ENCODE measurements at places on chromosomes 13 and 19.

DNA sequence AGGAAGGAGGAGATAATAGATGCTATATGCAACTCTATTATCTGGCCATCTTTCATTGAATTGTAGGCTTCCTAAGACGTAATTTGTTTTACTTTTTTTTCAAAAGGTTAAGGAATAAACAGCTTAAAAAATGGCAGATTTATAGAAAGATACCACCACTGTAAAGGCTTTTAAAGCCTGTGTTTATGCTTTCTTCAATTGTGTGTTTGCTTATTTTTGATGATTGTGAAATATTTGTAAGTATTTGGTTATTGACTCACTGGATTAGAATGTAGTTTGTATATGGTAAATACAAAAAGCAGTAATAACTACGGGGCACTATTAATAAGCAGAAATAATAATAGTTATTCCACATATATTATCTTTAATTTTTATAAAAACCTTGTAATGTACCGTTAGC is 437.9 kb downstream of the KLF5 start:
- no peak for DNase-seq

DNA sequence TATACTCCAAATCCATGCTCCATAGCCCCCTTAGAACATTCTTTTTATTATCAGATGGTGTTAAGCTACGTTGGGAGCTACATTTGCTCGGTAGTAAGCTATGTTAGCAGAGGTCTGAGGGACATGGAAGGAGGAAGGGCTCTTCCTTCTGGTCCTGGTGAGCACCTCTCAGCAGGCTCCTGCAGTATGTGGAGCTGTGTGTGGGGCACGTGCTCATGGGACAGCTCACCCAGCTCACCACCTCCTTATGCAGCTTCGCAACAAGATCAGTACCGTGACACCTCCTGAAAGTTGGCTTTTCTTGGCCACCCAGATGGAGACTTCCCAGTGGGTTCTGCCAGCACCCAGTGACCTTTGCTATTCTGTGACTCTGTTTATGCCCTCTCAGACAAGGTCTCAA is 400.5 kb upstream of the SLC10A2 start:
- DNase-seq: no peak

DNA sequence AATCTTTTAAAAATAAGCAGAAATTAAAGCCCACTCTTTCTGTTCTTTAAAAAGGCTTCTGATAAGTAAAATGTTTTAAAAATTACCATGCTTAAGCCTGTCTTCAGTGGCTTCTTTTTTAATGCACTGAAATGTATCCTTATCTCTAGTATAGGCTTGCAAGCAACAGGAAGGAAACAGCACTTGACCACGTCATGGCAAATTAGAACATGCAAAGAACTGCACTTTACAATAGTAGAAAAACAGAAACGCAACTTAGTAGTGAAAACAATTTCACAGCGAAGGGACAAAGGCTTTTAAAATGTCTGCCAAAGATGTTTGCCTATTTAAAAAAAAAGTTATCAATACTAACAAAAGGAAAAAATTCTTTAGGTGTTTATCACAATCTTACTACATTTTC is 36.3 kb downstream of the ELF1 start:
- peak; percentile 51 for DNase-seq

- DNase-seq: no peak
These were observed 14.2 kb upstream of the BCL3 start for GRCh38 chr19:44734357-44734756.

DNA sequence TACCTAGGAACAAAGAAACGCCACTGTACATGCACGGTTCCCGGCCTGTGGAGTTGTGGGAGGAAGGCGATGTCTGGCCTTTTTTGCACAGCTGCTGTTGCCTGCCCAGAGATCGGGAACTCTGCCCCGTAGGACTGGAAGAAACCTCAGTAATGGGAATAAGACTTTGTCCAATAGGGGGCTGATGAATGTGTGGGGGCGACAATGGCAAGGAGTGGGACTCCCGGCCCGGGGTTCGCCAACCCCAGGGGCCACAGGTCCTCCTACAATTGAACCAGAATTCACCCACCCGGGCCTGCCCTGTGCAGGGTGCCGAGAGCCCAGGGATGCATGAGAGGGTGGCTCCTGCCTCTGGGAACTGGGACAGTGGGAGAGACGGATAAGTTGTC is 2.0 kb upstream of the CEBPA start:
- no peak for DNase-seq

- DNase-seq: peak; percentile 37
These were observed 1422.4 kb upstream of the MIR17HG start for GRCh38 chr13:89925107-89925506.

DNA sequence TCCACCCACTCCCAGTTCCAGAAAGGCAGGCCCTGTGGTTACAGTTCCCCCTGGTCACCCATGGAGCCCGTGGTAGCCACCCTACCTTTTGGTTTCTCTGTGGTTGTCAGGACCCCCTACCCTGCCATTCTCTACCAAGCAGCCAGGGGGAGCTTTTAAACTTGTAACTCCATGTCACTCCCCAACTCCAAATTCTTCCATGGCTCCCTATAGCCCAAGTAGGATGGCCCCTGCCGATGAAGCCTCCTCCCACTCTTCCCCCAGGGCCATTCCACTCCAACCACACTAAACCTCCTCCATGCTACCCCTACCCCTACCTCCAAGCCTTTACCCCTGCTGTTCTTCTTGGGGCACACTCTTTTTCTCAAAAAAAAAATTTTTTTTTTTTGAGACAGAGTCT is 2.2 kb downstream of the S1PR2 start:
- DNase-seq: peak; percentile 71

DNA sequence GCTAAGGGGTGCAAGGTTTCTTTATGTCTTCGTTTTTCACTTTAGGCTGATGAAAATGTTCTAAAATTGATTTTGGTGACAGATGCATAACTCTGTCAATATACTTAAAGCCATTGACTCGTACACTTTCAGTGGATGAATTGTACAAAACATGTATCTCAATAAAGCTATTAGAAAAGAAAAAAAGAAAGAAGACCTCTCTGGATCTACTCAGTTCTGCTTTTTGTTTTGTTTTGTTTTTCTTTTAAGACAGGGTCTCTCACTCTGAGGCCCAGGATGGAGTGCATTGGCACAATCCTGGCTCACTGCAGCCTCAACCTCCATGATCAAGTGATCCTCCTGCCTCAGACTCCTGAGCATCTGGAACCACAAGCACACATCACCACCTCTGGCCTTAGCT is 3.5 kb downstream of the SIGLEC5 start:
- no peak for DNase-seq

- no peak for DNase-seq
These were observed 111.0 kb downstream of the KCTD12 start for GRCh38 chr13:76775088-76775740.

GRCh38 chr13:82688400-82688994 is 1193.8 kb downstream of the SLITRK1 start:
- peak; percentile 33 for DNase-seq

- no peak for DNase-seq
These were observed 29.9 kb downstream of the LAIR2 start for GRCh38 chr19:54532528-54532927.

DNA sequence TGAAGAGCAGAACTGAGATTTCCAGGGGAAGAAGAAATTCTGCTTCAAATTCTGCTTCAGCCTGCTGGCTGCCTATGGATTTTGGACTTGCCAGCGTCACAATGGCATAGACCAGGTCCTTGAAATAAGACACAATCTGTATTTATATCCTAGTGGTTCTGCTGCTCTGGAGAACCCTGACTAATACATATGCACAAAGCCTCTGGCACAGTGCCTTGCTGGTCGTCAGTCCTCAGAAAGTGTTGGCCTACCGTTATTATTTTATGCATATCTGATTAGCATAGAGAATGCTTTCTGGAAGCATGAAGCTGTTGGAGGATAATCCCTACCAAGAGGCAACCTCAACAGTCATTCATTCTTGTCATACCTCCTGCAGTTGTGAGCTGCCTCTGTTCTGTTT is 213.7 kb downstream of the B3GLCT start:
- no peak for DNase-seq

GRCh38 chr13:98293103-98293502 is 116.0 kb upstream of the RNF113B start:
- DNase-seq: no peak

DNA sequence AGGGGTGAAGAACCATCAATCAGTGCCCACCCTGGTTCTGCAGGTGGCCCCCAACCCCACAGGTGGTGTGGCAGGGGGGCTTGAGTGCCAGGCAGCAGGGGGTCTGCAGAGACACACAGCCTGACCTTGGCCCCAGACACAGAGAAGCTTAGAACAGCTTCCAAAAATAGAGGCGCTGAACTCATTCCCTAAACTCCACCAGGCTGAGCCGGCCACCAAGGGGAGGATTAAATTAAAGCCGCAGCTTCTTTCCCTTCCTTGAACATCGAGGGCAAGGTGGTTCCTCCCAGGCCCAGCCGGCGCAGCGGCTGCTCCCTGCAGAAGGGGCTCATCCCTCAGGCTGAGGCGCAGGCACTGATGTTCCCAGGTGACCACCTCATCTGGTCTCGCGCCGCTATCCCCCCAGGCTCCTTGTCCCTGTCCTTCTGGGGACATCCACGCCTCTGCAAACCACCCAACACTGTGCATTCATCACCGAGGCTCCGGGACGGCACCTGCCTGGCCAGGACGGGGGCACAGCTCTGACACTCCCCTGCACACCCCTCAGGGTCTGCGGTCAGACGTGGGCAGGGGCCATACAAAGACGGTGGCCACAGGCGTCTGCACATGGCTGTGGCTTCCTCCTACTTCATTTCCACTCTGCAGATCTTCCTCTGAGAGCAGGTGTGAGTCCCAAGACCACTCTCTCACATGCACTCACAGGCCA is 30.9 kb downstream of the LAMP1 start:
- DNase-seq: no peak

DNA sequence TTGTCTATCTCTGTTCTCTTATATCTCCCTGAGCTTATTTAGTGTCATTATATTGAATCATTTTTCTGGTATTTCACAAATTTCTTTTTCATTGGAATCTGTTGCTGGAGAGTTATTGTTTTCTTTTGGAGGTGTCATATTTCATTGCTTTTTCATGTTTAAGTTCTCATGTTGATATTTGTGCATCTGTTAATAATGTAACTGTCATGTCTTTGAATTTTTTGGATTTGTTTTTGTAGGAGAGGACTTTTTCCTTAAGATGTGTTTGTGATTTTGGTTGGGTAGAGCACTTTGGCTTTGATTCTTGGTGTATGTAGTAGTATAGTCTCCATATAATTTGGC is 64.0 kb downstream of the DNAJC3 start:
- no peak for DNase-seq

DNA sequence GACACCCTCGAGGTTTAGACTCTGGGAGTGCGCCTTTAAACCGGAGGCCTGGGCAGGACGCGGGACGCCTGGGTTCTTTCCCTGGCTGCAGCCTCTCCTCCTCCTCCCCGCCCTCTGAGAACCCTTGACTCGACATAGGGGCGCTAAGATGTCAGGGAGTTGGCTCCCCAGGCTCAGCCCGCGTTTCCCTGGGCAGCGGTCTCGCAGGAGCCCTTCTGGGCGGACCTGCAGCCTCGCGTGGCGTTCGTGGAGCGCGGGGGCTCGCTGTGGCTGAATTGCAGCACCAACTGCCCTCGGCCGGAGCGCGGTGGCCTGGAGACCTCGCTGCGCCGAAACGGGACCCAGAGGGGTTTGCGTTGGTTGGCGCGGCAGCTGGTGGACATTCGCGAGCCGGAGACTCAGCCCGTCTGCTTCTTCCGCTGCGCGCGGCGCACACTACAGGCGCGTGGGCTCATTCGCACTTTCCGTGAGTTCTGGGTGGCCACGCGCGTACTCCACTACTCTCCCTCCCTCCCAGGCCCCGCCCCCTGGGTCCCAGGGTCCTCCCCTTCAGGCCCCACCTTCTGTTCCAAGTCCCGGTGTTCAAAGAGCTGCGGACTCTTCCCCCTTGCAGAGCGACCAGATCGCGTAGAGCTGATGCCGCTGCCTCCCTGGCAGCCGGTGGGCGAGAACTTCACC is 1.3 kb downstream of the ICAM5 start:
- DNase-seq: no peak

DNA sequence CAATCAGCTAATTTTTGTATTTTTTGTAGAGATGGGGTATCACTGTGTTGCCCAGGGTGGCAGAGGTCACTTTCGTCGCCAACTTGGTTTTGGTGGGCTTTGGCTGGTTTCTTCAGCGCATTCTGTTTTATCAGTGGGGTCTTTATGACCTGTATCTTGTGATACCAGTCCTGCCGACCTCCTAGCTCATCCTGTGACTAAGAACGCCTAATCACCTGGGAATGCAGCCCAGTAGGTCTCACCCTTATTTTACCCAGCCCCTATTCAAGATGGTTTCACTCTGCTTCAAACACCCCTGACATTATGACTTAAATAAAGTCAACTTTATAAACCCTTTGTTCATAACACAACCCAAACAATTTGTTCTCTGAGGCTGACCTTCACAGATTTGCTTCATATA is 3.0 kb upstream of the ZNF878 start:
- no peak for DNase-seq

DNA sequence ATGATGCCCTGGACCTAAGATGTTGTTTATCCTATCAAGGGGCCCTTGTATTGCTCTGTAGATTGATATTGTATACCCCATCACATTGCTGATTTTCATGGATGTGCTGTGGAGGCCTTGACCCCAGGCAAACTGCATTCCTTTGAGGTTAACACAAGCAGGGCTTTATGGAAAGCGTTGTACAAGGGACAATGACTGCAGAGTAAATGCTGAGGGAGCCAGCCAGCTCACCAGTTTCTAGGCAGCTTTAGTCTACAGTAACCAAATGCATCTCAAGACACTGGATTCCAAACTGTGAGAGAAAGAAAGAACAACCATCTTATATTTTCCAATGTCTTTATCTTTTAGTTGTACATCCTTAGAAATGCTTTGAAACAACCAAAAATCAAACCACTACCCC is 34.1 kb upstream of the EDNRB start:
- no peak for DNase-seq

- DNase-seq: no peak
These were observed 301 bp downstream of the POP4 start for GRCh38 chr19:29606420-29606747.

GRCh38 chr13:60331249-60332012 is 65.6 kb upstream of the TDRD3 start:
- no peak for DNase-seq

- DNase-seq: no peak
These were observed 886.0 kb upstream of the SLC10A2 start for GRCh38 chr13:103952183-103952582.

GRCh38 chr19:38145623-38146022 is 78.4 kb downstream of the DPF1 start:
- DNase-seq: peak; percentile 53

- peak; percentile 21 for DNase-seq
These were observed 1.2 kb downstream of the CGB7 start for GRCh38 chr19:49056101-49056901.

DNA sequence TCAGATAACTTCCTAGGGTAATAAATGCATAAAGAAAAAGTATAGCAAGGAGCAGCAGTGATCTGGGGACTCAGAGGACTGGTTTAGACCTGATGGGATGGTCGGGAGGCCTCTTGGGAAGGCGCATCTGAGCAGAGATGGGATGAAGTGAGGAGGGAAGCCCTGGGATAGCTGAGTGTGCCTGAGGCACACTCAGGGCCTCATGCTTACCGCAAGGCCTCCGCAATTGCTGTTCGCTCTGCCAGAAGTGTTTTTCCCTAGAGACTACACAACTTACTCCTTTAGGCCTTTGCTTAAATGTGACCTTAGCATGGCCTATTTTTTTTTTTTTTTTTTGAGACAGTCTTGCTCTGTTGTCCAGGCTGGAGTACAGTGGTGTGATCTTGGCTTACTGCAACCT is 4.1 kb upstream of the DLL3 start:
- DNase-seq: no peak

GRCh38 chr13:20716951-20717350 is 13.5 kb downstream of the IL17D start:
- DNase-seq: no peak
